ENCODE measurements at places on chromosomes 2 and 18.

DNA sequence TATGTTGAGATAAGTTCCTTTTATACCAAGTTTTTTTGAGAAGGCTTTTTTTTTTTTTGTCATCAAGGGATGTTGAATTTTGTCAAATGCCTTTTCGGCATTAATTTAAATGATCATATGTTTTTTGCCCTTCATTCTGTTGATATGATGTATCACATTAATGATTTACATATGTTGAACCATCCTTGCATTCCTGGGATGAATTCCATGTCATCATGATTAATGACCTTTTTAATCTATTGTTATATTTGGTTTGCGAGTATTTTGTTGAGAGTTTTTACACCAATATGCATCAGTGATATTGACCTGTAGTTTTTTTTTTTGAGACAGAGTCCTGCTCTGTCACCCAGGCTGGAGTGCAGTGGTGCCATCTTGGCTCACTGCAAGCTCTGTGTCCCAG is 585.7 kb upstream of the FANCL start:
- DNase-seq = no peak

GRCh38 chr2:28355521-28356094 is 37.0 kb upstream of the FOSL2 start:
- DNase-seq = no peak

- DNase-seq = no peak
Observed at GRCh38 chr2:160278879-160279177, 78.8 kb upstream of the ITGB6 start.

DNA sequence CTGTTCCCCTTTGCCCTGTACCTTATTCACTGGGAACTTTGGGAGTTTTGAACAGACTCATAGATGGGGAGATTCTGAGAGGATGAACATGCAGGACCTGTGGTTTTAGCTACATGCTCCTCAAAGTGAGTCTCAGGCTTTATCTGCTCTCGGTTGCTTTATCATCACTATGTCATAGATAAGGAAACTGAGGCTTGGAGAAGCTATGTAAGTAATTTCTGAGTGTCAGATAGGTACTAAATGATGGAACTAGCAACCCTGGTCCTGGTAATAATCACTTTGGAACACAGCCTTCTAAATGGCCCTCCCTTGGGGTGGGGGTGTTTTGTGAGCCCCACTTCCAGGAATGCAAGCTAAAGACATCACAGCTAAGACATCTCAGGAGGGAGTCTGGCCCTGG is 186.2 kb upstream of the MEX3C start:
- DNase-seq = no peak

GRCh38 chr2:221372159-221372884 is 199.8 kb downstream of the EPHA4 start:
- no peak for DNase-seq

DNA sequence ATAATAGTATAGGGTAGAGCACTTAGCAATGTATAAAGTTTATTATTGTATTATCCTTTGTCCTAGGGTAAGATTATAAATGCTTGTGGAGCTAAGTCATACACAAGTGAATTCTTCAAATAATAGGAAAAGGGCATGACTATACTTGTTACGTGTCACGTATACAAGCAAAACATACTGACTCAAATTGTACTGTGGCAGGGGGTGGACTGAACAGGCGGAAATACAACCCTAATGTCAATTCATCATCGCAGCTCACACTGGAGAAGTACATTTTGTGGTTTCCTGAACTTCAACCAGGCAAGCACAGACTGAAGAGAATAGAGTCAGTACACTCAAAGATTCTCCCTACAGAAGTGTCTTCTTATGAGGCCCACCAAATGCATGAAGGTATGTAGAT is 201.0 kb downstream of the MBD2 start:
- DNase-seq = no peak
